ENCODE measurements at places on chromosomes 13 and 19. TPM values are rescaled to one million over a fixed set of nuclear protein-coding genes. Genes with fewer than 3 reads are reported as not detected.

GRCh38 chr19:18899624-18900560 lies 3.9 kb upstream of the CERS1 start:
- DNase-seq: no peak

DNA sequence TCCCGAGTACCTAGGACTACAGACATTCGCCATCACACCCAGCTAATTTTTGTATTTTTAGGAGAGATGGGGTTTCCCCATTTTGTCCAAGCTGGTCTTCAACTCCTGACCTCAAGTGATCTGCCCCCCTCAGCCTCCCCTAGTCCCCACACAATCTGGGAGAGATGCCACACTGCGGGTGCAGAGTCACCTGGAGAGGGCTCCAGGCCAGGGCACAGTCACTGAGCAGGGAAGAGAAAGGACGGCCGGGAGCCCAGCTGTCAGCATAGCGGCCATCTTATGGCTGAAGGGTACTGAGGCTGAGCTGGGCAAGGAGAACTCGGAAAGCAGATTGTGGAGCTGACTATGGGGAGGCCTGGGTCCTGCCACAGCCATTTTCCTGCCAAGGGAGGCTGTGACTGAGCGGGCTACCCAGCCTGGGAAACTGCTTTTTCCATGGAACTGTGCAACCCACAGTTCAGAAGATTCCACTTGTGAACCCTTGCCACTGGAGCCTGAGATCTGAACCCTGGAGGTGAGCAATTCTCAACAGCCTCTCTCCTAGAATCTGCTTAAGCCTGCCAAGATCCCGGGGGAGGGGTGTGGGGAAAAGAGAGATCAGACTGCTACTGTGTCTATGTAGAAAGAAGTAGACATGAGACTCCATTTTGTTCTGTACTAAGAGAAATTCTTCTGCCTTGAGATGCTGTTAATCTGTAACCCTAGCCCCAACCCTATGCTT lies 109.2 kb downstream of the ZNF486 start:
- DNase-seq: no peak

- DNase-seq: no peak
Measured at GRCh38 chr13:77827332-77827731, 91.3 kb downstream of the EDNRB start.

DNA sequence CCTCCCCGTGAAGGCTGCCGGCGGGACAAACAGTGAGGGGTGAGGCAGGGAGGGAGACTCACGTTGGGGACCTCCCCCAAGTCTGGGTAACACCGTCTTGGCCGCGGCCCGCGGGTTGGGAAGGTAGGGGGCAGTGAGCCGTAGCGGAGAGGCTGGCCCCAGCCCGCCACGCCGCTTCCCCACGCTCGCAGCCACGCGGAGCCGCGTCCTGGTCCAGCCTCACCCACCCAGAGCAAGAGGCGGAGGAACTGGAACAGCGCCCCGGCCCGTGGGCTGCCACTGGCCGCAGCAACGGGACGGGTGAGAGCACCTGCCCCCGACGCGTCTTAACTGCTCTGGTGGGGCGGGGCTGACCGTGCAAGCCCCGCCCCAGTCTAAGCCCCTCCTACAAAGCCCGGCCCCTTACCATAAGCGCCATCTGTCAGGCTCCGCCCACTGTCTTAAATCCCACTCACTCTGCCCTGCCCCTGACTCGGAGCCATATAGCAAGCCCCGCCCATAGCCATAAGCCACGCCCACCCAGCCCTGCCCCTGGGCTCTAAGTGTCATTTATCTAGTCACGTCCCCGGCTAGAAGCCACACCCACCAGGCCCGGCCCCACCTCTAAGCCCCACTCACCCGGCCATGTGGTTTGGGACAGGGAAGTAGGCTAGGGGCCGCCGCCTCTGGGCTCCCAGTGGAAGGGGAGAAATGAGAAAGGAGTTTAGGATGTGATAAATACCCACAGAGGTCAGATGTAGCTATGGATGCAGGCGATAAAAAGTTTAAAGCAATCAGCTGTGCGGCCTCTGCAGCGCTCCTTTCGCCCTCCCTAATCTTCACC lies 2.1 kb upstream of the CCL25 start:
- peak; percentile 69 for DNase-seq

CEACAM3 gene
- total RNA-seq: not detected

DNA sequence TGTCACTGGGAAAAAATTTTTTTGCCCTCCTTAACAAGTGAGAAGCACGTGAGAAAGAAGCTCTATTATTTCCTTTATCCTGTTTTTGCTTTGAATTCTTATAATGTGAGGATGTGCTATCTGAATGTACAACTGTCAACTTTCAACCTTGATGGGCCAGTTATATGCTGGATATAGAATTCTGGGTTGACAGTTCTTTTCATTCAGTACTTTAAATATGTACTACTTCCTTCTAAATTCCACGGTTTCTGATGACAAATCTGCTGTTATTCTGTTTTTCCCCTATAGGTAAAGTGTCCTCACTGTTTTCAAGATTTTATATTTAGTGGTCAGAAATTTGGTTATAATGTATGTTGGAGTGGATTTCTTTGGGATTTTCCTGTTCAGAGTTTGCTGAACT lies 29.9 kb downstream of the ZDHHC20 start:
- no peak for DNase-seq

GRCh38 chr19:3682741-3683404 lies 17.4 kb downstream of the PIP5K1C start:
- DNase-seq: no peak

CCDC169 gene
- total RNA-seq: 3.7 TPM

BBC3 gene
- 19.5 TPM for total RNA-seq

- no peak for DNase-seq
Measured at GRCh38 chr13:76654263-76654662, 231.9 kb downstream of the KCTD12 start.

GRCh38 chr13:99969919-99970650 lies 1.5 kb downstream of the ZIC5 start:
- no peak for DNase-seq

DNA sequence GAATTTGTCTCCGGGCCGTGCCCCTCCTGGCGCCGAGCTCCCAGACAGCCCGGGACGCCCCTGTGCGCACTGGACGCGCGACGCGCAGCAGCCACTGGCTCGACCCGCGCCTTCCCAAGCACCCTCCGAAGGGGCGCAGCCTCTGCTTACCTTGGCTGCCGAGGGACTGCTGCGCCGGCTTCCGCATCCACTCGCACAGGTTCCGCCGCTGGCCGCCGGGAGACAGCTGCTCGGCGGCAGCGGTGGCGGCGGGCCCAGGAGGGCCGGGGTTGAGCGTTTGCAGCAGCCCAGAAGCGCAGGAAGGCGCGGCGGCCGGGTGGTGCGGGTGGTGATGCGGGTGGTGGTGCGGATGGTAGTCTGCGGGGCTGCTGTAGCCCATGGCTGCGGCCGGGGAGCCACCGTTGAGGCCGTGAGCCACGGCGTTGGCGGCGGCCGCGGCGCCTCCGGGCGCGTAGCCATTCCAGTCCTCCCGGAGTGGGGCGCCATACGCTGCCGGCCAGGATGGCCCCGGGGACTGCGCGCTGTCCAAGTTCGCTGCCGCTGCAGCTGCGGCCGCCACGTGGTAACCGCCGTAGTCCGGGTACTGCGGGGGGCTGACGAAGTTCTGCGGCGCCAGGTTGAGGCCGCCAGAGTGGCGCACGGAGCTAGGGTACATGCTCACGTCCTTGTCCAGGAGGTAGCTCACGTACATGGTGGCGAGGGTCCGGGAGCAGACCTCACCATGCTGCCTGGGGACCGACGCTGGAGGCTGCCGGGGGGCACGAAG lies 616 bp downstream of the CDX2 start:
- DNase-seq: no peak

HIPK4 gene
- total RNA-seq: 0.20 TPM

NPHS1 gene
- total RNA-seq: 0.72 TPM

- DNase-seq: no peak
Measured at GRCh38 chr19:38793177-38793576, 4.2 kb downstream of the LGALS7B start.

KCTD4 gene
- total RNA-seq: not detected

IRGC gene
- total RNA-seq: not detected

ZNF816 gene
- 15.7 TPM for total RNA-seq

GRCh38 chr13:62434081-62434480 lies 1018.4 kb upstream of the PCDH20 start:
- DNase-seq: no peak

ZIK1 gene
- total RNA-seq: 15.4 TPM

MBD3L3 gene
- not detected for total RNA-seq

- peak; percentile 75 for DNase-seq
Measured at GRCh38 chr13:43786766-43787517, at the start of gene ENOX1. ENOX1 (minus strand) TSS chr13:43786972.

DNA sequence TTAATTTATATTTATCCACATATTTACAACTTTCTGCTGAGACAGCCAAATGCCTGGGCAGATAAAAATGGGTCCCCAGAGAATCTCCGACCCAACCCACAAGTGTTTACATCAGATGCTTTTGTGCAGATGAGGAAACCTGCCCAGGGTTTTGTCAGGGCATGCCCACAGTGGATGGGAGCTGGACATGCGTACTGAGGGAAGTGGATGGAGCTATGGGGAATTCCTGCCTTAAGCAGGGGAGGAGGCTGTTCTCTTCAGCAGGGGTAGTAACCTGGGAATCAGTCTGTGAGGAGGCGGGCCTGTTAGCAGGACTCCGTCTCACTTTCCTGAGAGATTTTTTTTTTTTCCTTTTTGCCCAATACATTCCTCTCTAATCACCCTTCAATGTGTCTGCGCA lies 122.9 kb downstream of the RFC3 start:
- DNase-seq: no peak

DNA sequence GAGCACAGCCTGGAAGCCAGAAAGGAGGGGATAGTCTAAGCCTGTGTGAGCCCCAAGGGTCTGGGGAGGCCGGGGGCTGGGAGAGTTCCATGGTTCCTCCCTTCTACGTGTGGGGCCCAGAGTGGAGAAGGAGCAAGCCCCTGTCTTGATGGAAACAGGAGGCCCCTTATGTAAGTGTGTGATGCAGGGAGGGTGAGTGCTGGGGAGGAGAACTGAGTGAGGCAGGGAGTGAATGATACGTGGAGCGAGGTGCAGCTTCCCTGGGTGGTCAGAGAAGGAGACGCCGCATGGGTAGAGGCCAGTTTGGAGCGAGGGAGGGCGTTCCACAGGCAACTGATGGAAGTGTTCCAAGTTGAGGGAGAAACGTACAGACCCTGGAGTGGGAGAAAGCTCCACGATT lies 16.0 kb downstream of the MAG start:
- no peak for DNase-seq

DNA sequence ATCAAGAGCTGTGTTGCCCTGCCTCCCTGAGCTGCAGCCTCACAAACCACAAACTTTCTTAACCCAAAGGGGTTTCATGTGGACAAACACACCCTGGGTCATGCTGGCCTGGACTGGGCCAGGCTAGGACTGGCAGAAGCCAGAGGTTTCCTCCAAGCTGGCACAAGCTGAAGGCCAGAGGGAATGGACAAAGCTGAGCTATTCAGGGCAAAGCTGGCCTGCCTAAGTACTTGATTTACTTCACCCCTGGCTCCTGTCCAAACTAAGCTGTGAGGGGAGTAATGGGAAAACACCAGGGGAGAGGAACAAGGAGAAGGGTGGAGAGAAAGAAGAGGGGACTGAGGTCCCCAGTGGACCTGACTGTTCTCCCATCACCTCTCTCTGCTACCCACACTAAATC lies 6.2 kb downstream of the CPAMD8 start:
- DNase-seq: no peak

SIGLEC5 gene
- not detected for total RNA-seq

GRCh38 chr13:68727165-68727564 lies 1380.5 kb upstream of the ATXN8OS start:
- no peak for DNase-seq

DNAJC15 gene
- total RNA-seq: 35.9 TPM

DACH1 gene
- 66.8 TPM for total RNA-seq

ZNF534 gene
- not detected for total RNA-seq

DNA sequence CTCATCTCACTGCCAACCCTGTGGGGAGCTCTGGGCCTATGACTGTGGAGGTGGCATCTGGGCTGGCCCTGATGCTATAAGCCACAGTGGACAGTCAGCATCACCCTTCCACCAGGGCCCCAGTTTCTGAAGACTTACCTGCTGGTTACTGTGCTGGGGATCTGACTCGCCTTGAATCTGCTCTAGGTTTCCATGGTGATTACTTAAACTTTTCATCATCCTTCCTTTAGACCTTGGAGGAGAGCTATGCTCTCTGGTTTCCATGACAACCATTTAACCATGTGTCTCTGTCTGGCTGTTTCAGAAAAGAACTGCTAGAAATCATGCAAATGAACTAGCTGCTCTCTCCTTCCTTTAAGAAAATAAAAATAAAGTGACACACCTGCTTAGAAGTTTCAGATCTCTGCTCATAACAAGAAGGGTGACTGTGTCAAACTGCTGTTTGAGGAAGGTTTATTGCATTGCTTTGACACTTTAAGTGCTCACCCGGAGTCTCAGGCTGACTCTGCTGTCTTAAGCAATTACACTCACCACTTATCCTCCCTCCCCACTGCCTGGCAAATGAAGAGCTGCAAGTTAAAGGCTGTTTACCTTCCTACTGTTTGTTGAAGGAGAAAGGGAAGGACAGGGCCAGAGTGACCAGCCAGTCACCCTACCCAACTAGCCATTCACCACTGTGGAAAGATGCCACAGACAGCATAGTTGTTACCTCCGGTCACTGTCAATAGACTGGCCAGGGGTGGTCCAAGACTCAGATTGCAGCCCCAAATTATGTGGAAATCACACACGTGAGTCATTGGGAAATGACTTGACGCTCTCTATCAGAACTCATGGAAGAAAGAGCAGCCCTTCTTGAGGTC lies 87.6 kb downstream of the HSPH1 start:
- no peak for DNase-seq

ZNF524 gene
- total RNA-seq: 7.4 TPM

- no peak for DNase-seq
Measured at GRCh38 chr13:99916366-99917103, 55.0 kb downstream of the ZIC5 start.

DNA sequence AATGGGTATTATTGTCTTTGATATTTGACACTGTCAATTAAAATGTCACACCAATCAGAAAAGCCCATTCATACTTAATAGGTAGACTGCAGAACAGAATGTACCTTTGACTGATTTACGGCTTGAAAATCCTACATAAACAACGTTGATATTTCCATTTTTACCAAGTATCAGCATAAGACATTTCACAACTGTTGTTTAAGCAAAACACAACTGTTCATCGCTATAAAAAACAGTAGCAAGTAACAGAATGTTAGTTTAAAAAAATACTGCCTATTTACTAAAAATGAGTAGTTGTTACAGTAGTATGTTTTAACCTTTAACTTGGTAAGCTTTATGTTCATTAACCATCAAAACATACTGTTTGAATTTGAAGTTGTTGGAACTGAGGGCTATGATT lies 1096.6 kb downstream of the PCDH17 start:
- no peak for DNase-seq

ADGRE2 gene
- 0.45 TPM for total RNA-seq

- DNase-seq: peak; percentile 92
Measured at GRCh38 chr19:7925171-7925851, 624 bp downstream of the CTXN1 start.

Data from mesothelial cell of epicardium (in vitro differentiated cells).